Neural progenitor cell (in vitro differentiated cells): ENCODE measurements at places on chromosomes 4 and X. TPM values are rescaled to one million over a fixed set of nuclear protein-coding genes. Genes with fewer than 3 reads are reported as not detected.
A peak's percentile ranks its signal among the peaks of the same experiment; 100 is the strongest.

The ADAM29 gene
- 0.40 TPM in 1 of 2 replicates, not detected in the other for total RNA-seq

The CENPI gene
- 51.3 and 60.6 TPM in 2 replicates for total RNA-seq

The DKK2 gene
- 0.03 TPM in 1 of 2 replicates, not detected in the other for total RNA-seq

The RHOXF2B gene
- not detected in 2 replicates for total RNA-seq

The C1QTNF7 gene
- not detected in 2 replicates for total RNA-seq

The SMIM43 gene
- total RNA-seq: 0.06 TPM in 1 of 2 replicates, not detected in the other

The HS3ST1 gene
- total RNA-seq: not detected in 2 replicates

The HMX1 gene
- 0.19 TPM in 1 of 2 replicates, not detected in the other for total RNA-seq

DNA sequence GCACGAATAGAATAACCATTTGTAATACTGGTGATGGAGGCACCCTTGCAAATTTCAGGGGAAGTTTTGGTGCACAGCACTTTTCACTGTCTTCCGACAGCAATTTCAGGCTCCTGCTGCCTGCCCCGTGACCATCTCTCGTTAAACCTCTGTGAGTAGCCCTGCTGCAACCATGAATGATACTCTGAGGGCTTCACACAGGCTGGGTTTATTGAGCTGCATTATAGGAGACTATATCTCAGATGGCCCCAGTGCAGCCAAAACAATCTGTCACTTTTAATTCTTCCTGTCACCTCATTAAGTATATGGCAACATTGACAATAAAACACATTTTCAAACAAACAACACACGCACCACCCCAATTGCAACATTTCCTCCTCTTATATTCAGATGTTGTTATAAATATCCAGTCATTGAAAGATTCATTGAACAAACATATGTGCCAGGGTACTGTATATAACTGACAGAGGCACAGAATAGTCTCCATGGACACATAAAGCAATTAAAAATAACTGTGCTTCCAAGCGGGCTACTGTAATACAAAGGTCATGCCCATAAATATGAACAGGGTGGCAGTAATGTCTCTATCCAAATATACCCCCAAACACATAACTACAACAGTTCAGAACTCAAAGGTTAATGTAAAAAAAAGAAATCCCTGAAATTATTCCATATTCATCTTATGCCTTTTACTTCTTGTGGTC, 477.0 kb downstream of the GBA3 start:
- DNase-seq: no peak

- no peak for DNase-seq
Observed at GRCh38 chr4:99845708-99846469, 29.3 kb downstream of the DAPP1 start.

GRCh38 chr4:188976644-188977115, 837.4 kb downstream of the TRIML1 start:
- DNase-seq: peak; percentile 87

GRCh38 chr4:174526731-174527130, 4.4 kb upstream of the HPGD start:
- no peak for DNase-seq

- DNase-seq: no peak
Observed at GRCh38 chr4:80017125-80017854, 55.7 kb downstream of the ANTXR2 start.

DNA sequence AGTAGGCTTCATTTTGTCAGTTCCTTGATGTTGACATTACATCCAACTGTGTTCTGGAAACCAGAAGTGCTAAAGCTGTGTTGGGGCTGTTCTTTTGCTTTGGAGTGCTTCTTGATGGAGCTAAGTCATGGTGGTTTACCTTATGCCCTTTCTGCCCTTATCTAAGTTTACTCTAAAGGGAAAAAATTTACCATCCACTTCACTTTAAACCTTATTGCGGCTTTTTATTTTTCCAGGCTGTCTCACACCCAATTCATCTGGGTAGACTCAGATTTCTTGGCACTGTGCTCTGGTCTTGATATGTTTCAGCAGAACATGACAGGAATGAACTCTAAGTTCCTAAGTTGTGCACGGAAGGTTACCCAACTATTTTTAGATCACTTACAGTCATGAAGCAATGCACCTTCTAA, 104.7 kb upstream of the TTC29 start:
- DNase-seq: no peak

DNA sequence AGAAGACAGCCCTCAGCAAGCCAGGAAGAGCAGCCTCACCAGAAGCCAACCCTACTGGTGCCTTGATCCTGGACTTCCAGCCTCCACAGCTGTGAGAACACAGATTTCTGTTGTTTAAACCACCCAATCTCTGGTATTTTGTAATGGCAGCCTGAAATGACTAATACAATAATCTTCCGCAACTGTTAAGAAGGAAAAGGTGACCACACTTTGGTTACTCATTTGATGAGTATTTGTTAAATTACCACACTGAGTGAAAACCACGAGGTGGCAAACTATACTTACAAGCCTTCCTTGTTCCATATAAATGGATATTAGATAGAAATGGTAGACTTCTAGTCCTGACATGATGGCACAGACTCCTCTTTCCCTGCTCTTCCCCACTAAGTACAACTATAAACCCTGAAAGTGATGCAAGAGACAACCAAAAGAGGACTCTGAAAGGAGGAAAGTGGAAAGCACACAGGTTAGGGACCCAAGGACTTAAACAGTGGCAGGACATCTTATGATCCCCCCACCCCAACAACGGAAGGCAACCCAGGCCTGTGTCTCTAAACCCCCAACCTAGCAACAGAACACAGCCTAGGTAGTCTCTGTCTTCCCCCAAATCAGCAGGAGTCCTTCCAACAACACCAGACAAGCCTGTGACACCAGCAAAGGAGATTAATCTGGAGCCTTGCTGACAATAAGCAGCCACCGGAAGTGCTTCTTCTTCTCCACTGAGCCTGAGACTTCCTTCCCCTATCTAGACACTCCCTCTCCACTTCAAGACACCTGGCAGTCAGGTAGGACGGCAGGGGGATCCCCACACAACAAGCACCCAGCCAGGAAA, 12.3 kb downstream of the ZNF182 start:
- no peak for DNase-seq

DNA sequence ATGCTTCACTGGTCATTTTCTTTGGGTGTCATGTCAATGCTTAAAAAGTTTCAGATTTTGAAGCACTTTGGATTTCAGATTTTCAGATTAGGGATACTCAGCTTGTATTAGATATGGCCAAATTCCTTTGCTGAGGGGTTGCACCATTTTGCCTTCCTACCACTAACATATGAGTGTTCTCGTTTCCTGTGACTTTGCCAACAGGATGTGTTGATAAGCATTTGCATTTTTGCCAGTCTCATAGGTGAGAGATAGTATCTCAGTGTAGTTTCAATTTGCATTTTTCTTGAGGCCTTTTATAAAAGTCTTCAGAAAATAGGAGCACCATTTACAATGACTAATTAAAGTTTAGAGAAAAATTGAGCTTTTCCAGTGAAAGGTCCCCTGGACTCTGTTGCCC, 71.6 kb upstream of the CLCN4 start:
- DNase-seq: no peak

DNA sequence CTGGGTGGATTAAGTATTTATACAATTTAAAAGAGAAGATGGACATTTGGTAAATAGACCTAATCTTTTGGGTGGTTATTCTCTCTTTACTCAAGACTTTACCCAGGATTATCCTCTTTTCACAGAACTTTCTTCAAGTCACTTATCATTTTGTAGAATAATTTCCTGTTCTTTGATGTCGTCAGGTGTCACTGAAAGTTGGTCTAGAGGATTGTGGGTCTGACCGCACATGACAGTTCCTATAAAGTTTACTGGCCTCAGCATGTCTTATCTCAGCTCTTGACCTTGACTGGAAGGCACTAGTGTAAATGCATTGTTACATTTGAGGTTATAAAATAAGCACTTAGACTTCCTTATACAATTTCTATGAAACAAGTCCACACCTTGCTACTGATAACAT, 139.9 kb upstream of the SLC4A4 start:
- no peak for DNase-seq

GRCh38 chr4:97747945-97748344, 395.3 kb downstream of the STPG2 start:
- no peak for DNase-seq

- DNase-seq: no peak
Observed at GRCh38 chrX:84335121-84335520, 147.1 kb upstream of the RPS6KA6 start.

DNA sequence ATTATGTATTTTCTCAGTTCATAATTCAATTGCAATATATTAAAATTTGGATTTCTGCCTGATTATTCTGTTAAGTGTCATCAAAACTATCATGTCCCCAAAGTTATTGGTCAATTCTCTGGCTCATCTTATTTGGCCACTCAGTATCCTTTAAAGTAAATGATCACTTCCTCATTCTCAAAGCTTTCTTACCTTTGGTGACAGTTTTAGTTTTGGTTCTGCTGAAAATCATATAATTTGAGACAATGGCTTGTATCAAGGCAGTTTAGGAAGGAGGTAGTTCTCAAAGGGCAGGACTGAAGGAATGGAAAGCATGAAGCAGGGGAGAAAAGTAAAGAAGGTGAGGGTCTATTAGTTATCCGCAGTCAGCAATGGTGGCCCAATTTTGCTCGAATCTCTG, 1832.1 kb downstream of the ARAP2 start:
- DNase-seq: no peak
